ENCODE measurements at places on chromosomes 12 and 14.

DNA sequence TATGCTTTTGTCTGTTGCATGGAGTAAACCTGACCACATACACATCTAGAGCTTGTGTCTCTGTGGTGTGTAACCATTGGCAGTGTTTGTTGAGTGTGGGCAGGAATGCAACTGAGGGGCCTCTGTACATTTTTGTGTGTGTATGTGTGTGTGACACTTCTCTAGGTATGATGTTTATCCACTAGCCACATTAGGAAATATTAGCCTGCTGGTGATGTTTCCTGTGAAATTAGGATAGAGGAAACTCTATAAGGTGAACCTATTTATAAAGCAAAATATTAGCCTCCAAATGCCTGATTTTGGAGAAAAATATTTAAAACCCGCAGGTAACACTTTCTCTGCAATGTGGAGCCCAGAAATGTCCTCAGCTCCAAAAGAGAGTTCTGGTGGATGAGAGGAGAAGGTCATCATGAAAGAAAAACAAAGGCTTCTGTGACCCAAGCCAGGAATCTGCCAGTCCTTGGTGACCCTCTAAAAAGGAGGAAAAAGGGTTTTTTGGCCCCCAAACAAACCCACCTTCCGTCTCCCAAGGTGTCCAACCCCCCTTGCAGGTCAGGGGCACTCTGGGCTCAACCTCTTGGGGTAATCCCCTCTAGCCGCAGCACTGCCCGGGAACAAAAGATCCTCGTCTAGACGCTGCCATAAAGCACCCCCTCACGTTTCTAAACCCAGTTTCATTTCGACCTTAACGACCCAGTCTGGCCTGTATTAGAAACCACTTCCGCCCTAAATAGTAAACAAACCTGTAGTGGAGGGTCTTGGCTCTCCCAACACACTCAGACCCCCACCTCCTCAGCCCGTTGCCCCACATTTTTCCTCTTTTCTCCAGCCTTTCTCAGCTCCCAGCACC is 3.1 kb upstream of the HOTAIR start:
- DNase-seq, result no peak

- no peak for DNase-seq
Observed at GRCh38 chr14:77529963-77530362, 31.3 kb upstream of the ISM2 start.

DNA sequence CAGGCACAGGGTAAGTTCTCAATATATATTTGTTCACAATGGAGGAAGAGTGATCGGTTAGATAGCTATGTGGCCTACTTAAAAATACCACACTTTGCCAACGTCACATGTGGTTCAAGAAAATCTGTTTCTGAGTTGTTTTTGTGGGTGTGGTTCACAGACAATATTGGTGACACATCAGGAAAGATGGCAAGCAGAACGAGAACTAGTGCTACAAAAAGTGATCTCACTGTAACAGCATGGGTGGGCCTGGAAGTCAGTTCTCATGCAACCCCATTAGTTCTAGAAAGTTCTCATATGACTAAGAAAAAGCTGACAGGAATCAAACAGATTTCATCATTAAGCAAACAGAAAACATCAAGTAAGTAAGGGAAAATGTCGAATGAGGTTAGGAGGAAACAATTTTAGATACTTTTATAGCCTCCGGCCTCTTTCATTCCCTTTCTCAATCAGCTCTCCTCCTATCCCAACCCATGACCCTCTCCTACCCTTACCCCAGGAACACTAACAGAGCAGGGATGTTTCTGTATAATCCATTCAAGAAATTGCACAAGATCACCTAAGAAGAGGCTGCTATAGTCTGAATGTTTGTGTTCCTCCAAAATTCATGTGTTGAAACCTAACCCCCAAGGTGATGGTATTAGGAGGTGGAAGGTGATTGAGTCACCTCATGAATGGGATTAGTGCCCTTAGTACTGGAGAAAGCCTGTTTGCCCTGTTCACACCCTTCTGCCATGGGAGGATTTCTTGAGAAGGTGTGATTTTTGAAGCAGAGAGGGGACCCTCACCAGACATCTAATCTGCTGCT is 15.5 kb upstream of the NTN4 start:
- DNase-seq, result no peak

DNA sequence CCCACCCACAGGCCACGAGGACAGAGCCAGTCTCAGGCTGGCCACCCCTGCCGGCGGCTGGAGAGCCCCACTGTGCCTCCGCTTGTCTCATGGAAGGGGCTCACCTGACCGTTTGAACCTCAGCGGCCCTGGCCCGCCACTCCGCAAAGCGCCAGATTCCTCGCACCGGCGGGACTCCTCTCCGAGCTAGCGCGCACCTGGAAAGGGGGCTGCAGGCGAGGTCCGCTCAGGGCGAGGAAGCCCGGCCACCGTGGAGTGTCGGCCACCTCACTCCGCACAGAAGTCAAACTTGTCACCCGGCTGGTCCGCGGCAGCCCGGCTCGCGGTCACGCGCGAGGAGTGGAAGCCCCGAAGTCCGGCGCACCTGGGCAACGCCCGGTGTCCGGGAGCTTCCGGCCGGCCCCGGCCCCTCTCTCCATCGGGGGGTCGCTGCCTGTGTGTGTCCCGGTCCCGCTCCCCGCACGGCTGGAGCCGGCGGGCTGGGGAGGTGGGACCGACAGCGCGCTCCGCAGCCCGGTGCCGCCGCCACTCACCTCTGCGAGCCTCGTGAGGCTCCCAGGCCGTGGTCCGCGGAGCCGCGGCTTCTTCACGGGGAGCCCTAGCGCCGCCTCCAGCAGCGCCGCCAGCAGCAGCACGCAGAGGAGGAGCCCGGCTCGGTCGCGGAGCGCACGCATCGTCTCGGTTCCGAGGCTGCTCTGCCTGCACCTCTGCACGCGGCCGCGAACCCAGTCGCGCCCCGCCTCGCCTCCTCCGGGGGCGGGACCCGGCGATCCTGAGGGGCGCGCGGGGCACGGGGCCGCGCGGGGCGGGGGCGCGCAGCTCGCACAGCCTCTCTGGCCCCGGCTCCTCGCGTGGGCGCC is at the start of gene ISM2:
Gene ISM2 (minus strand): TSS at position 697 of the 860 bp plus-strand sequence. CDS start 23 bp downstream, at position 674.
- DNase-seq, result peak; percentile 53

- no peak for DNase-seq
Observed at GRCh38 chr14:87407344-87407743, 585.6 kb downstream of the GALC start.

DNA sequence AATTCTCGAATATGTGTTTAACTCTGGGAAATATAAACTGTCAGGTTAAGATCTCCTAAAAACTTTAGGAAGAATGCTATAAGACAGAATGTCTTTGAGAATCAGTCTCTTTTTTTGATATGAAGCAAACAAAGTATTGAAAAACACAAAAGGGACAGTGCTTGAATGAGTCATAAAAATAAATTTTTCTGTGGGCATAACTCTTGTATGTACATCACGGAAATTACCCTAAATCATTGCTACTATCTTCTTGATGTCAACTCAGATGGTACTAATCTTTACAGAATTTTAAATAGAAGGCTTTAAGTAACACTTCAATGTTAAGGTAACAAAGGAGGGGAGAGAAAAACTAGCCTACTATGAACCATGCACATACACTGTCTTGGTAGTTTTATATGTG is 244.0 kb upstream of the AMIGO2 start:
- no peak for DNase-seq

DNA sequence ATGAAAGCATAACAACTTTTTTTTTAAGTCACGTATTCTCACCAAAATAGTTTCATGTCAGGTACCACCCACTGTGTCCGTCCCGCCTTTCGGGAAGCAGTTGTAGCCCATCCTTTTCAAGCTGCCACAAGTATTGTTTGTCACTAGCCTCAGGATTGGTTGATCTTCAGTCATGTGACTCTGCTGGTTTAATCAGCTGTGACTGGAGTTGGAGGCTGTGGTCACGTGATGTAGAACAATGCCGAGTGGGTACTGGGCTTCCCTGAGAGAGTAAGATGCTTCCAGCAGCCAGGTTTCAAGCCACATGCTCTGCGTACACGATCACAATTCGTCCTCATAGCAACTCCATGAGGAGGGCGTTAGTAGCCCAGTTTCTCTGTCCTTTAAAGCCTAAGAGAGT is 83.0 kb upstream of the WSCD2 start:
- peak; percentile 9 for DNase-seq

GRCh38 chr14:105931808-105932483 is 405.6 kb downstream of the TMEM121 start:
- DNase-seq, result peak; percentile 55

GRCh38 chr12:75294336-75294735 is 35.8 kb downstream of the CAPS2 start:
- DNase-seq, result no peak

DNA sequence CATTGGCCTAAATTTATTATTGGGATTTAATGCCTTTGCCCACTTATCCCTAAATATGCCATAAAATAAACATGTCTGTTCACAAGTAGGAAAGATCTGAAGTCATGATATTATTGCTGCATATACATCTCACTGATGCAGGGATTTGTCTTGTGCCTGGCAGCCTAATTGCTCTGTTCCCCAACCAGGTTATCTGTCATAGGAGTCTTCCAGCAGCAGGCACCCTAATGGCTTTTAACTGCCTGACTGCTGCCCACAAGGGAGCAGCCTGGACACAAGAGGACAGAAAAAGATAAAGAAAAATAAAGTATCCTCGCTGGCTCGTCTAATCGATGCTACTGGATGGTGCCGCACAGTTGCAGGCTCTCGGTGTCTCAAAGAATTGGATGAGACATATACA is 337.6 kb upstream of the FAR2 start:
- DNase-seq, result peak; percentile 70

DNA sequence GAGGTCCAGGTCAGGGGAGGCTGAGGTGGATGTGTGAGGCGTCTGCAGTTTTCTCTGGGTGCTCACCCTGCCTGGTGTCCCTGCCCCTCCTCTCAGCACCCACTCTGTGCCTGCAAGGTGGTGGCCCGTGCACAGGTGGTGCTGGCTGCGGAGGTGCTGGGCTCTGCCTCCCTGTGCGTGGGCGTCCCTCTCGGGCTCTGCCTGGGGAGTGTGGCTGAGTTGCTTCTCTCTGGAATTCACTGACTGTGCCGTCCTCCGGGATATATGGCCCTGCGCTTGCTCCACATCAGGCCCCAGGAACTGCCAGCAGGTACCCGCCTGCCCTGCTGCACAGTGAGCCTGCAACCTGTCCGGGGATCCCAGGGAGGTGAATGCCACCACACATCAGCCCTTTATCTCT is 379.1 kb downstream of the TMEM121 start:
- no peak for DNase-seq

DNA sequence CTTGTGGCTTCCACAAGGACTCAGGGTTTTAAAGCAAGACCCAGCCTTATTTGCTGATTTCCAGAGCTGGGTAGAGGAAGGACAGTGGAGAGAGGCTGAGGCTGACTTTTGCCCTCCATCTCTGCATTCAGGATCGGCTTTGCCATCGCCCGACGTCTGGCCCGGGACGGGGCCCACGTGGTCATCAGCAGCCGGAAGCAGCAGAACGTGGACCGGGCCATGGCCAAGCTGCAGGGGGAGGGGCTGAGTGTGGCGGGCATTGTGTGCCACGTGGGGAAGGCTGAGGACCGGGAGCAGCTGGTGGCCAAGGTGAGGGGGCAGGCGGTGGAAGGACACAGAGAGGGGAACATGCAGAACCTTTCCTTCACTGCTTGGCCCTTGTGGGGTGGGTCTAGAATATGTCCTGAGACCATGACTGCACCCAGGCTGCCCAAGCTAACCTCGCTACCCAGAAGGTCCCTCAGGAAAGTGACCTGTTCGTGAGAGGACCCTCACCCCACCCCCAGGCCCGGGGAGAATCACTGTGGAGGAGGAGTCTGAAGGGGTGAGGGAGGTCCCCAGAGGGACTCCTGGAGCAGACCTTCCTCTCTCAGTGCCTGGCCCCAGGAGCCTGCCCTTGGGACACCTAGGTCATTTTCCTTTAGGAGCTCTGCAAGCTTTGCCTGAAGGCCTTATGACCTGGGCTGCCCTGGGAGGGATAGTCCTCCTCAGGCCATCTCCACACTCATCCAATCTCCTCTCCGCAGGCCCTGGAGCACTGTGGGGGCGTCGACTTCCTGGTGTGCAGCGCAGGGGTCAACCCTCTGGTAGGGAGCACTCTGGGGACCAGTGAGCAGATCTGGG is 3.1 kb downstream of the DHRS2 start:
- DNase-seq, result no peak

- DNase-seq, result no peak
Observed at GRCh38 chr12:94704452-94705306, 54.3 kb upstream of the TMCC3 start.

GRCh38 chr12:124480469-124481256 is 86.7 kb downstream of the NCOR2 start:
- peak; percentile 87 for DNase-seq

GRCh38 chr12:42196723-42197603 is 41.1 kb downstream of the YAF2 start:
- no peak for DNase-seq

DNA sequence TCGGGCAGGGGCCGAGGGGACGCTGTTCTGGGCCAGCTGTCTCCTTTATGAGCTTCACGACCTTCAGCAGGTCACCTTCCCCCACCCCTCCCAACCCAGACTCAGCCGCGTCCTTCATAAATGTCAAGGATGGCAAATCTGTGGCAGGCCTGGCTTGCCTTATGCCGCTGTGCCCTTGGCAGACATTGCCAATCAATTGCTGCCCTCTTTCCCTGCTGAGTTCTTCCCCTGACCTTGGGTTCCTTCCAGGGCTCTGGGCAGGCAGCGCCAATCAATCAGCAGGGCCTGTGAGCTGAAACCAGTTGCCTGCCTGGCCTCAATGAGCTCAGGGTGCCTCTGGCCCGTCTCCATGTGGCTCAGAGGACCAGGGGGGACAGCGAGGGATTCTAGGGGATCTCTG is 7.7 kb downstream of the FAM222A start:
- no peak for DNase-seq

GRCh38 chr12:93853698-93854478 is 176.7 kb downstream of the CRADD start:
- DNase-seq, result no peak

- no peak for DNase-seq
Observed at GRCh38 chr12:109949089-109949488, 47.1 kb downstream of the GIT2 start.

- DNase-seq, result peak; percentile 37
Observed at GRCh38 chr12:121894633-121895032, 6.0 kb downstream of the PSMD9 start.

- DNase-seq, result no peak
Observed at GRCh38 chr12:49478949-49479664, 59.7 kb upstream of the KCNH3 start.

DNA sequence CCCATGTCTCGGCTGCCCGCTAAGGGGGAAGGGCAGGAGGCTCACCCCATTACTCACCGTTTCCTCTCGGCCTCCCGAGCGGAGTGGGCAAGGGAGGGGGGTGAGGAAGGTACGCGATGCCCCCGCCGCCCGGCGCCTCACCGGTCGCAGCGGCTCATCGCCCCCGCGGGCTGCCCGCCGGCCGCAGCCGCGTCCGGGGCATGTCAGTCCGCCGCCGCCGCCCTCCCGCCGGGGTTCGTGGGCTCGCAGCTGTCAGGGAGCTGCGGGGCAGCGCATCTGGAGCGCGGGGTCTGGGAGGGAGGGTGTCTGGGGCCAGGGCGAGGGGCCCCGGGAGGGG is 461 bp downstream of the SLC8A3 start:
- no peak for DNase-seq

- DNase-seq, result no peak
Observed at GRCh38 chr12:101743242-101743641, 4.0 kb upstream of the SYCP3 start.

GRCh38 chr12:31751085-31751484 is 22.3 kb upstream of the AMN1 start:
- no peak for DNase-seq

- peak; percentile 67 for DNase-seq
Observed at GRCh38 chr12:111409780-111410430, 4.2 kb downstream of the SH2B3 start.
